ENCODE measurements at places on chromosomes 11 and 22. TPM values are rescaled to one million over a fixed set of nuclear protein-coding genes. Genes with fewer than 3 reads are reported as not detected.

GRCh38 chr11:7257724-7258123 lies 6.0 kb downstream of the SYT9 start:
- DNase-seq = no peak

The EMID1 gene
- 3.7 TPM for total RNA-seq

- DNase-seq = no peak
These were observed 26.1 kb downstream of the MAML2 start for GRCh38 chr11:96316869-96317268.

- DNase-seq = peak; percentile 92
These were observed 96.3 kb downstream of the SWAP70 start for GRCh38 chr11:9760193-9760575.

The OR5M11 gene
- total RNA-seq = not detected

The FAT3 gene
- total RNA-seq = 2.2 TPM

The PLAAT2 gene
- not detected for total RNA-seq

DNA sequence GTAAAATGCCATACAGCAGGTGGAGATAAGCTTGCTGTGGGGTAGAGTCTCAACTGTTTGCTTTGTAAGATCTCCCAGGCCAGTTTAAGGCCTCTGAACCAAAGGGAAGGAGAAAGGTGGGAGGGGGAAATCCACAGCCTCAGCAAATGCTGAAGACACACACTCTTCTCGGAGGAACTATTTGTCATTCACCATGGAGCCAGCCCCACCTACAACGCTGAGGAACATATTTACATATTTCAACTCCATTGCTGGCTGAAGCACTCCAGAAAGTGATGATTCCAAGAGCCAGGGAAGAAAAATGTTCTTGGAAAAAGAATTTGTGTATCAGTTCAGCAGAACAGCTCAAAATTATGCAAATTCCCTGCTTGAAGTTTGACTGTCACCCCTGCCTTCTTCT lies 6.5 kb downstream of the TENM4 start:
- no peak for DNase-seq

The C1QTNF4 gene
- 5.0 TPM for total RNA-seq

- peak; percentile 3 for DNase-seq
These were observed 11.8 kb downstream of the SAMM50 start for GRCh38 chr22:43967069-43967468.

GRCh38 chr22:21009638-21010425 lies 5.1 kb upstream of the P2RX6 start:
- DNase-seq = no peak

The OR51A7 gene
- total RNA-seq = not detected

DNA sequence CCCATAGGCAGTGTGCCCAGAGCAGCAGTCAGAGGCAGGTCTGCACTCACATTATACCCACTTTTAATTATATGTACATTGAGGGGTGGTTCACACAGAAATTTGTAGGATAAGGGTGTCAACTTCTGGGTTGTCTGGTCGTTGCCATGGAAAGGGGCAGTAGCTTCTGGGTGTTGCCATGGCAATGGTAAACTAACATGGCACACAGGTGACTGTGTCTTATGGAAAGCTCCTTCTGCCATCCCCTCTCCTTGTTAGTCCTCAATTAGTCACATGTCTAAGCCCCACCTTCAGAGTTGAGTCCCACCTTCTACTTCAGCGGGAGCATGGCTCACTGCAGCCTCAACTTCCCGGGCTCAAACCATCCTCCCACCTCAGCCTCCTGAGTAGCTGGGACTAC lies 56.3 kb upstream of the ATXN10 start:
- no peak for DNase-seq

- no peak for DNase-seq
These were observed 12.1 kb downstream of the CCDC81 start for GRCh38 chr11:86386746-86387145.

DNA sequence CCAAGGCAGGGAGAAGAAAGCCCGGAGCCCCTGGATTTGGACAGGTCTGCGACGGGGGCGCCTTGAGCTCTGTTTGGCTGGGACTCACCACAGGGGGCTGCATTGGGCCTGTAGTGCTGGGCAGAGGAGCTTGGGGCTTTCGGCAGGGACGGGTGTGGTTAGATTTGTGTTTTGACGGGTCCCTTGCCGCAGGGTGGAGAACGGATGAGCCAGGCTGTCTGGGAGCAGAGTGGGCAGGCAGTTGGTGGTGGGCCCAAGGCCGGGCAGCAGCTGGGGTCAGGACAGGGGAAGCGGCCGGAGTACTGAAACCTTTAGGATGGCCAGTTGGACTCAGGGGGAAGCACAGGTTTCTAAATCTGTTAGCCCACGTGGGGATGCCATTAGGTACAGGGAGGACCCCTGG lies 13.4 kb downstream of the C11orf24 start:
- DNase-seq = no peak

DNA sequence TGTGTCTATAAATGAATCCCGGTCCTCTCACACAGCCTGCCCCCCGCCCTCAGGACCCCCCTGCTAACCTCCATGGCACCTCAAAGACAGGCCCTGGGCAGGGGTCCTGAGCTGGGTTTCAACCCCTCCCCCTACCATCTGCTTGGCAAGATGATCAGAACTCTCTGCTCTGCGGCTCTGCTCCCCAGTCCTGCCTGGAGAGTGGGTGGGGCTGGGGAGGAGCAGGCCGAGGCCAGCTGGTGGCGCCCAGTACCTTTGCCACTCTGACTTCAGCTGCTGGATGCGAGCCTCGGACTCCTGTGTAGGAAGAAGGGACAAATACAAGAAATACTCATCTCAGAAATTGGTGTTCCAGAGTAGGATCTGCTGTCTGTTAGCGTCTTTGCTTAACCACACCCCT lies 15.0 kb downstream of the SUN2 start:
- DNase-seq = no peak

The MS4A15 gene
- not detected for total RNA-seq

DNA sequence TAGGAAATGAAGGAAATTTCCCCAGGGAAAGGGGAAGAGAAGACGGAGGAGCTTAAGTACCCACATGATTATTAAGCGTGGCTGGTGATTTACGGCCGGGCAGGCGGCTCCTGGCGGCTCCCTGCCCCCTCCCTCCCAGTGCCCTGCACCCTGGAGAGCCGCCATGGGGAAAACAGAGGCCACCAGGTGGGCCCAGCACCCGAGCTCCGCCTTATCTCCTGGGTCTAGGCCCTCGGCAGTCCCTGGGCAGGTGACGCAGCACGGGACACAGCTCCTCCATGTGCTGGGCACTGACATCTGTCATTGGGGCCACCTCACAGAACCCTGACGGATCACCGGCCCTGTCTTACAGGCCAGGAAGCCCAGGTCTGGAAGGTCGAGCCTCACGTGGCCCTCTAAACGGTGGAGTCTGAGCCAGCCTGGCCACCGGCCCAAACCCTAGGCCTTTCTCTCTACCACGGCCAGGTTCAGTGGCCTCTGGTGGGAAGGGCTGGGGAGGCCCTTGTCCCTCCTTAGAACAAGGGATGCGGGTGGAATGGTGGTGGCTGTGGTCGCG lies 60.2 kb upstream of the PPARA start:
- DNase-seq = peak; percentile 75

GRCh38 chr11:128497061-128497775 lies 90.1 kb downstream of the ETS1 start:
- no peak for DNase-seq

GRCh38 chr22:42931421-42932196 lies 74.5 kb upstream of the ARFGAP3 start:
- no peak for DNase-seq

The PCNX3 gene
- 23.9 TPM for total RNA-seq

The BTBD18 gene
- not detected for total RNA-seq

GRCh38 chr11:79953629-79954028 lies 512.8 kb upstream of the TENM4 start:
- DNase-seq = no peak

The OR52B4 gene
- 0.45 TPM for total RNA-seq

The MUC2 gene
- not detected for total RNA-seq

The TRIM22 gene
- total RNA-seq = 86.7 TPM

DNA sequence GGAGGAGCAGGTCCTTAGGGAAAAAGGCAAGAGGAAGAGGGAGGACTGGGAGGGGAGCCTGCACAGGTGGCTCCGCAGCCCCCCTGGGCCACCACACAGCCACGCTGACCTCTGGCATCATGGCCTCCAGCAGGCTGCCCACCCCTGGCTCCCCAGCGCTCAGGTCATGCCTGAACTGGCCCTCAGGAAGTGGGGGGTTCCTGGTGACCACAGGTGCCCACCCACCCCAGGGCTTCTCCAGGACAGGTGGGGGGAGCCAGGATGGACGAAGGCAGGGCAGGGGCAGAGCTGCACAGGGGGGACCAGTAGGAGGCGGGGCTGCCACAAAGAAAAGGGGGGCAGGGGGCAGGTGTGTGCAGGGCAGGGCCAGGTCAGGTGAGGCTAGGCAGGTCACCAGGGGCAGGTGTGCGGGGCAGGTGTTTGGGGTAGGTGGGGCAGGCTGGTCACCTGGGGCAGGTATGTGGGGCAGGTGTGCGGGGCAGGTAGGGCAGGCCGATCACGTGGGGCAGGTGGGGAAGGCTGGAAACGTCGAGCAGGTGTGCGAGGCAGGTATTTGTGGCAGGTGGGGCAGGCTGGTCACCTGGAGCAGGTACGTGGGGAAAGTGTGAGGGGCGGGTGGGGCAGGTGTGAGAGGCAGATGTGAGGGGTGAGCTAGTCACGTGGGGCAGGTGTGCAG lies 997 bp downstream of the DEAF1 start:
- DNase-seq = peak; percentile 79

The PARVA gene
- 176 TPM for total RNA-seq

The RTN4R gene
- 4.4 TPM for total RNA-seq

The VSIG10L2 gene
- not detected for total RNA-seq

- no peak for DNase-seq
These were observed 94.9 kb downstream of the SCN3B start for GRCh38 chr11:123559523-123559955.

The SLC15A3 gene
- total RNA-seq = 49.4 TPM

DNA sequence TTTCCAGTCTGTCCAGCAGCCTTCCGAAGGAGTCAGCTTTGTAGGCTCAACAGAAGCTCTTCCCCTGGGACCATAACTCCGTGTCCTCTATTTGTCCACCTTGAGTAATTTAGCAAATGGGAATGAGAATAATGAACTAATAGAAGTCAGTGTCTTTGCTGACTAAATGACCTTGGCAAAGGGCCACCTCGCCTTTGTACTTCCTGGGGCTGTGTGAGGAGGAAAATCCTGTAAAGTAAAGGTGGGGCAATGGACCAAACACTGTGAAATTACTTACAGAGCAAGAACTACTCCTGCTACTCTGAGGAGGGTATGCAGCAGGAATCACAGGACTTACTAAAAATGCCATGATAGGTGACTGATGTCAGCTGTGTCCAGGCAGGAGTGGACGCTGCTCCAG lies 36.2 kb upstream of the CSNK2A3 start:
- no peak for DNase-seq

DNA sequence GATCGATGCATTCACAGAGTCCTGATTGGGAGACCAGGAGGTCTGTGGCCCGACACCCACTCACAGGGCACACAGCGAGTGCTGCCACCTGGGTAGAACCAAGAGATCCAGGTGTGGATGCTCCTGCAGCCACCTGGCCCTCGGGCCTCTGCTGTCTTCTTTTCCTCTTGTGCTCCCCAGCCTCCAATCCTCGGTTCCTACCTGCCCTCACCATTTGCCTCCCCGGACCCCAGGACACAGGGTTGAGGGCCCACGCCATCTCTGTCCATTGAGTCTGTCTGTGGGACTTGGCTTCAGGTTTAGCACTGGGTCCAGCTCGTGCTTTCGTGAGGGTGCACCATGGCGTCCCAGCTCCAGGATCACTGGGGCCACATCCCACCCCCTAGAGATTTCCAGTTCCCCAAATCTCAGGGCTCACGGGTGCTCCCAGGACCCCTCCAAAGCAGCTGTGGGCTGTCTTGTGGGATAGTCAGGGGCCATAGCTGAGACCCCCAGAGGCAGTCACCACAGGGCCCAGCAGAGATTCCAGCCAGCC lies 591.1 kb downstream of the BRD1 start:
- no peak for DNase-seq

- no peak for DNase-seq
These were observed 247.0 kb downstream of the TENM4 start for GRCh38 chr11:79193663-79194310.

- DNase-seq = no peak
These were observed 5.7 kb downstream of the MPZL2 start for GRCh38 chr11:118258410-118258809.

The C22orf23 gene
- 0.45 TPM for total RNA-seq

The ACTN3 gene
- 0.71 TPM for total RNA-seq

- no peak for DNase-seq
These were observed 57.7 kb upstream of the CARD18 start for GRCh38 chr11:105197071-105197815.

GRCh38 chr11:35541621-35542375 lies 16.4 kb upstream of the PAMR1 start:
- DNase-seq = peak; percentile 76

GRCh38 chr11:36594316-36594989 lies at the start of gene IFTAP:
TSS of gene IFTAP (plus strand) at chr11:36594502. CDS start at chr11:36610104, 15,602 bp downstream.
- DNase-seq = no peak

GRCh38 chr11:10398525-10398924 lies 56.5 kb upstream of the AMPD3 start:
- peak; percentile 71 for DNase-seq

The TRIM49D1 gene
- not detected for total RNA-seq

DNA sequence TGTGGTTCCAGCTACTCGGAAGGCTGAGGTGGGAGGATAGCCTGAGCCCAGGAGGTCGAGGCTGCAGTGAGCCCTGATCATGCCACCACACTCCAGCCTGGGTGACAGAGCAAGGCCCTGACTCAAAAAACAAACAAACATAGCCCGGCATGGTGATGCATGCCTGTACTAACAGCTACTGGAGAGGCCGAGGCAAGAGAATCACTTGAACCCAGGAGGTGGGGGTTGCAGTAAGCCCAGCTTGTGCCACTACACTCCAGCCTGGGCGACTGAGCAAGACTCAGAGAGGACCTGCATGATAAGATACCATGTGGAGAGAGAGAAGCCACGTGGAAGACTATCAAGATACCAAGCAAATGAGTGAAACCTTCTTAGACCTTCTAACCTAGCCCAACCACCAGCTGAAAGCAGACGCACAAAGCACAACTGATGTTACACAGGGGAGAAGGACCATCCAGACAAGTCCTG lies 36.1 kb downstream of the AMBRA1 start:
- DNase-seq = no peak

The SPON1 gene
- 3.2 TPM for total RNA-seq

DNA sequence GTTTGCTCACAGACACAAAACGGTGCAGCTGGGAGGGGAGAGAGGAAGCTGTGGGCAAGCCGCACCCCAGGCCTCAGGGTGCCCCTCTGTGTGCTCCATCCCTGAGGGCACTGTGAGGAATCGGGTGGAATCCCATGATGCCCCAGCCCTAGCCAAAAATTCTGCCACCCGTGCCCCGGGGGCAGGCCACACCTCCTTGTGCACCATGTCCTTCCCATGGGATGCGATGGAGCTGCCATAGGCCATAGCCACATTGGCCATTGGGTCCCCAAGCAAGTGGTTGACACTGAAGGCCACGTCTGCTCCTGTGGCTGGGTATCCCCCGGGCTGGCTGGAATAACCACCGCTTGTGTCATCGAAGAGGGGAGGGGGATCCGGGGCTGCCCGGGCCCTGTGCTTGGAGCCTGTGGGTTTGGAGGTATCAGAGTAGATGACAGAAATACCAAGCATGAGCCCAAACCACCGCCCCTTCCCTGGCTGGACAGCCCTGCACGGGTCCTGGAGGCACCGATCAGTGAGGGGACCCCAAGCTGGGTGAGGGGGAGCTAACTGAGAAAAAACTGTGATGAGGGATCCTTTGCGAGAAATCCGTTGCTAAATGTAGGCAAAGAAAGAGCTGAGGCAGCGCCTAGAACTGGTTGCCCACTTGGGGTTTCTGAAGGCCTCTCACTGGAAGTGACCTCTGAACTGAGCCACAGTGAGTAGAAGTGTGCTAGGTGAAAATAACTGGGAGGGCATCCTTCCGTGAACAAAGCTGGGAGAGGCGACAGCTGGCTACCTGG lies 863 bp downstream of the YIF1A start:
- no peak for DNase-seq

The IGSF9B gene
- 13.5 TPM for total RNA-seq

The OR2AG1 gene
- not detected for total RNA-seq

- no peak for DNase-seq
These were observed 58.3 kb downstream of the CYTH4 start for GRCh38 chr22:37340331-37341262.

Data from sciatic nerve (tissue), 2 donors.